ENCODE measurements at places on chromosomes 5 and 9.

DNA sequence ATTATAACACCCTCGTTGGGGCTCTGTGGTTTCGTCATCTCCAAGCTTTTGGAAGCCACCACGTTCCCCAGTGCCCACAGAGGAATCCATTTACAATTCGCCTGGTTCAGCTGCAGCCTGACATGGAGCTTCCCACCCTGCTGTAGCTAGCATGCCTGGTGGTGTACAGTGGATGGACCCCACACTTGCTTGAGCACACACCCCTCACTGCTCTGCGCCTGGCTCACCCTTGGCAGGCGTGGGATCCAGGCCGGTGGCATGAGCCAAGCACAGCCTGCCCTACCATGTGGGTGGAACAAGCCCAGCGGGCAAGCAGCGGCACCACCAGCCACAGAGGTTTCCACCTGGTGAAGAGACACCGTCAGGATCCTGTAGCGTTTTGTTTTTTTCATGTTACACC, 1045.7 kb upstream of the CDH9 start:
- DNase-seq, result no peak

DNA sequence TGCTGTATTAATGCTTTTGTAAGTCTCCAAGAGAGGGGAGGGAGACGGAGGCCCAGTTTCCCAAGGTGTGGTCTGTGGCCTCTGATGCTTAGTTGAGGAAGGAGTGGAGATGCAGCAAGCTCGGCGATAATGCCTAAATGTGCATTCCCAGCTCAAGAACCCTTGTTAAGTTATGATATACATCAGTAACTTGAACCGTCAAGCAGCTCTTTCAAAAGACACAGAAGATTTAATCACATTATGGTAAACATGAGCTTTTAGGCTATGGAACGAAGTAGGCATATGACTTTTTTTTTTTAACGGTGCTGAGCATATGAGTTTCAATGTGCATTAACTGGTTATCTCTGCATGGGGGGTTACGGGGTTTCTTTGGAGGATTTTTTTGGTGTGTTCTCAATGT, 22.3 kb upstream of the GLE1 start:
- DNase-seq, result no peak

- no peak for DNase-seq
Measured at GRCh38 chr5:11903121-11903613, 1.1 kb downstream of the CTNND2 start.

GRCh38 chr5:143646961-143647360, 165.0 kb upstream of the HMHB1 start:
- no peak for DNase-seq

- DNase-seq, result no peak
Measured at GRCh38 chr5:146883511-146883910, 5.0 kb upstream of the PPP2R2B start.

- DNase-seq, result no peak
Measured at GRCh38 chr9:130092910-130093309, 39.2 kb downstream of the GPR107 start.

DNA sequence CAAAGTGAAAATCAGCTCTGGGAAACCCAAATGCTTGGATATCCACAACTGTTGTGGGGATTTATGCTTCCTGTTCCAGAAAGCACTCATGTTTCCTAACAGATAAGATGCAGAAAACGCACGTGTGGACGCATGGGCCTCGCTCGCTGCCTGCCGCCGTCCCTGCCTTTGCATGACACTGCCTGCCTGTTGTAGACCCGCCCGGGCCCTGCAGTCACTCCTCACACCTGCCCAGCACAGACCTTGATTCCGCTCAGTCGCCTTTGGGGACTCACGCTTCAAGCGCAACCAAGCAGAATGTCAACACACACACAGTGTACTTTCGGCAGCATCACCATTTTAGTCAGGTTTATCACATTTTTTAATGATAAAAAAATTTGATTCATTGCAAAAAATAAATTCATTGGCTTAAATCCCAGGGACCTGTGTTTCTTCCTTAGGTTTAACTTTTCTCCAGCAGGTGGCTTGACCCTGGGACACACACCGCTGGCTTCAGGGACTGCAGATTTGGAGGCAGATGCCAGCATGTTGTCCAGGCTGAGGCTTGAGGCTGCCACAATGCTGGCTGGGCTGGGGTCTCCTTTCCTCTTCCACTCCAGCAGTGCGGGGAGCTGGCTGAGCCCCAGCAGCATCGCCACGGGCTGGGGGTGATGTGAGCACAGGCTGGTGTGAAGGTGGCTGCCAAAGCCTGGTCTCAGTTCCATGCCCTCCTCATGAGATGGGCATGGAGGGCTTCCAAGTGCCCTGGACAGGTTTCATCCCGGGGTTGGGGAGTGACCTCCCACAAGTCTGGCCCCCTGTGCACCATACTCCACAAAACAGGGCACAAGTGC, 416.9 kb upstream of the IRX4 start:
- no peak for DNase-seq

DNA sequence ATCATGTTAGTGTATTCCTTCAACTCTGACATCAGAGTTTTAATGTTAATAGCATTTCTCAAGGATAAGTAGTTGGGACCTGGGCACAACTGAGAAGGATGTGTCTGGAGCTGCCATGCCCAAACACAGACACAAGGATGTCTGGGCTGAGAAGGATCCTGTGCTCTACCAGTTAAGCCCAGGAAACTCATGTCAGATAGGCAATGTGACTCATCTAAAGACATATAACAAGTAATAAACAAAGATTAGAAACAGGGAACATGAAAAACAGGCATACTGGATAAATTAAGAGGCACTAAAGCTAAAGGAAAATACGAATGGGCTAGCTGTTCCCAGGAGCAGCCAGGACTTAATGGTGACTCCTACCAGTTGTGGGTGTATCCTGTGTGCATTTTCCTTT, 9.1 kb upstream of the EGFLAM start:
- DNase-seq, result no peak

DNA sequence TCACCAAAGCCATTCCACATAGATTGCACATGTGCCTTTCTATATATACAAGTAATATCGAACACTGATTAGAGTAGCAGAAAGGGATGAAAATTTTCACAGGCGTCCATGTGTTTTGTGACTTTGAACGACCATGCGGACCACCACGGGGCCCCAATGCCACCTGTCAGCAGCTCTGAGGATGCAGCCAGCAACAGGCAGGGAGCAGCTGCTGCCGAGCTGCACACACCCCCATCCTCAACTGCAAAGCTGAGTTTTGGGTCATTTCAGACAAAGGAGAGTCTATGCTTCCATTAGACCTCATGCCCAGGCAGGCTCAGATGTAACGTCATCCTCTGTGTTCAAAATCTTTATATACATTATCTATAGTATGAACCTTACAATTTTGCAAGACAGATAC, 503.8 kb downstream of the IRX1 start:
- DNase-seq, result no peak

GRCh38 chr9:4413856-4414255, 76.4 kb upstream of the SLC1A1 start:
- no peak for DNase-seq

DNA sequence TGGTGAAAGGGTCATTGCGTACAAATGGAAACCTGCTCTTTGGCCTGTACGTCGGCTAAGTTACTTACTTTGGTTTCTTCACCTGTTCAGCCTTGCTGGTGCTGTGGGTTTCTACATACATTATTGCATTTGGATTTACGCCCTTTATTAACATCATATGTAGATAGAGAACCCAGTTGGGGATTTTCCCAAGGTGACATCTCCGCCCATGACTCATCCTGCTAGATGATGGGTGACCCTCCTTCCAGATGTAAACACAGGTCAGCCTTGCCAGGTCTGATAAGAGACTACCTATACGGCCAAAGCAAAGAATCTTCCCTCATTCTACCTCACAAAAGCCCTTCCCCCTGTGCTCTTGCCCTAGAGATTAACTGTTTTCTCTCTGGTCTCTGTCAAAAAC, 360.9 kb downstream of the KDM4C start:
- no peak for DNase-seq

DNA sequence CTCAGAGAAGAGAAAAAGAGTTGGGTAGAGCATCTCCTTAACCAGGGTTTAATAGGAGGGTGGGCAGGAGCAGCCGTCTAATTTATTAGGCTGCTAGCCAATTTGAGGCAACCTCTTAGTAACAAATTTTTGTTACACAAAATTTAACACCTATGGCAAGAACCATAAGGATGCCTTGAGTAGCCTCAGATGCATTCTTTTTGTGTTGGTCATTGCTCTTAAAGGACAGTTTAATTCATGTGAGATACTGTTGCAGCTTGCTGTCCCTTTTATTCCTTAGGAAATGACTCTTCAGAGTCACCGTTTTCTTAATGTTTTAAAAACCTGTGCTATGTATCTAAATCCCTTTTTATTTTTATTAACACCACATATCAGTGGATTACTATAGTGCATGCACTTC, 255.1 kb downstream of the MAST4 start:
- no peak for DNase-seq

DNA sequence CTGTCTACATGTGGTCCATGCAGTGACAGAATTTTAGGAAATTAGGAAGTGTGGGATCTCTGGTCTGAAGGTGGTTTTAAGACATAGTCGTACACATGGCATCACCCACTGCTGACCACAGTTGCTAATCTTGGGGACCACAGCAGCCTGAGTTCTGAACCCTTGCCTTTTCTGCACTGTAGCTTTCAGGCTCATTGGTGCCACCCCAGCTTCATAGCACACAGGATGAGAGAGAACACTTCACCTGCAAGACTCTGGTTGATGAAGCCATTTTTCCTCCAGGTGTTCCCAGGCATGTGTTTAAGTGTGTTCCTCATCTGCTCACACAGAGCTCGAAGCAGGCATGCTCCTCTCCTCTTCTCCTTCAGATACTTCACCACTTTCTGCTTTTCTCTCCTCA, 68.2 kb upstream of the S1PR3 start:
- no peak for DNase-seq

DNA sequence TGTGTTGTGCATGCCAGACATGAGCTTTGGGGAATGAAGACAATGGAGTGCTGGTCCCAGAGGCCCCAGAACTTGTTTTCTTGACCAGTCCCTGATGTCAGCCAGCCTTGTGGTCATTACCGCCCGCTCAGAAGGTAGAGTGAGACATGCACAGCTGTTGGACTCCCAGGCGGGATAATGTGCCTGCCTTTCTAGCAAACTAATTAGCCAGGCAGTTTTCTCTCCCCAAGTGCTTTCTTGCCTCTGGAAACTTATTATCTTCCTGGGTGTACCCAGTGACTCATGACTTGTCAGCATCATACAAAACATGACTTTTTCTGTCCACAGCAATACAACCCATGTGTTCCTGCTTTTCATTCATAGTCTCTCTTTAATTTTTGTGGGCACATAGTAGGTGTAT, 131.1 kb downstream of the RMI1 start:
- DNase-seq, result no peak

DNA sequence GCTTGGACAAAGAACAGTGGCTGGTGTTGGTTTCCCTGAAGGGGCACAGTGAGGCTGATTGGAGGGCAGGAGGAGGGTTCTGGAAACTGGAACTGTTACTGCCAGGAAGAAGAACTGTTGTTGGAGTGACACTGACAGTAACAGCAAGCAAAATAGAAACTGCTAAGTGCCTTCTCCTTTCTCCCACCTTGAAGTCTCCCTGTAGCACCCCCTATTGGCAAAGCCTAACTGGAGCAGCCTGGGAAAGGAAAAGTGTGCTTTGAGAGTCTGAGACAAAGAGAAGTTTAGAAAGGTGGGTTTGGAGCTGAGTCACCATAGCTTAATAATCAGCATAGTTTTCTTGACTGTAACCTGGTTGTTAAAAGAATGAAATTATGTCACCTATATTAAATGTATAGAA, 2.5 kb upstream of the TMEM174 start:
- peak; percentile 18 for DNase-seq

GRCh38 chr9:92988215-92988768, 41.0 kb downstream of the FGD3 start:
- no peak for DNase-seq

GRCh38 chr5:132251220-132251725, 6.2 kb upstream of the PDLIM4 start:
- DNase-seq, result peak; percentile 0

- no peak for DNase-seq
Measured at GRCh38 chr5:41896230-41896629, 7.9 kb upstream of the RIMOC1 start.

DNA sequence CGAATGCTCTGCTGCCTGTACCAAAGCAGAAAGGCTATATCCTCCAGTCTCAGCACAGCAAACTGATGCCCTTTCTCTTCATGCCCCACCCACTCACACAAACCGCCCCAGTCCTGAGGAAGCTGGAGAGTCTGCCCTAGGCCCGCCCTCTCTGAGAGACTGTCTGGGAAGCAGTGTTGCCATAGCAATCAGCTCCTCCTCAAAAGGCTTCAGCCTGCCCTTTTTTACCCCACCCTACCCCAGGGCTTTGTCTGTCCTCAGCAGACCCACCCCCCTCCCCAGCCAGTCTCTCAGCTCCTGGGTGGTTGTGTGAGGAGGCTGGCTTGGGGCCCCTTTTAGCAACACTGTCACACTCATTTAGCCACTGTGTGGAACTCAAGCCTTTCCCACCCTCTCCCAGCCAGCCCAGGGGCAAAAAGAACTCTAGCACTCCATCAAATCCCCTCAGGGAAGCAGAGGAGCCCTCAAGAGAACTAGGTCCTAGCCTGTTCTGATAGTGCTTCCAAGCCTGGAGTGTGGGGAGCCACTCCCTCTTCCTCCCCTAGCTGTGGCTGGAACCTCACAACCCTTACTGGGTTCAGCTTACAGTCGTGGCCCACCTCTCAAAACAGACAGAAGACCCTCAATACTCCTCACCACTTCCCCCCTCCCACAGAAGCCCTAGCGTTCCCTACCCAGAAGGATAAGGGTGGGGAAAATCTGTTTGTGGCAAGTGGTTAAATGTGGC, 1.4 kb downstream of the ATOSB start:
- DNase-seq, result peak; percentile 65

GRCh38 chr9:17476401-17476800, 102.5 kb upstream of the SH3GL2 start:
- no peak for DNase-seq

- no peak for DNase-seq
Measured at GRCh38 chr5:142845402-142845921, 75.3 kb downstream of the ARHGAP26 start.

- no peak for DNase-seq
Measured at GRCh38 chr5:6838736-6839135, 125.5 kb downstream of the TENT4A start.

DNA sequence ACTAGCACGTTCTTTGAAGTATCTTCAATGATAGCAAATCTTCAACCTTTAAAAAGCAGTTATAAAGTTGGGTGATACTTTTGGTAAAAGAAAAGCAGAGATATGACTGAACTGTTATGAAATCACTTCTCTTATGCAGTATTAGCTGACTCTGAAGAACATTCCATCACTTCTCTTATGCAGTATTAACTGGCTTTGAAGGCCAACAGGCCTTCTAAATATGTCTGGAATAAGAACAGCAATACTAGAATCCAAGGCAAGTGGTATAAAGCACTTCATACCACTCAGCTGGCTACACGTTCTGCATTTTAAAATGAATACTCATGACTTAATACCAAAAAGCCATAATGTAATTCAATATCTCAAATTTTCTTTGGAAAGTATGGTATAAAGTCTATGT, 17.3 kb downstream of the SKIC3 start:
- no peak for DNase-seq

Data from activated naive CD4-positive, alpha-beta T cell treated with Interleukin-2 at 50 U/mL for 16 hours (primary cell).